Hematopoietic multipotent progenitor cell treated with erythropoietin and hydrocortisone succinate and interleukin-3 and kit ligand, for 6 days (in vitro differentiated cells): ENCODE measurements at places on chromosomes 4 and X.

DNA sequence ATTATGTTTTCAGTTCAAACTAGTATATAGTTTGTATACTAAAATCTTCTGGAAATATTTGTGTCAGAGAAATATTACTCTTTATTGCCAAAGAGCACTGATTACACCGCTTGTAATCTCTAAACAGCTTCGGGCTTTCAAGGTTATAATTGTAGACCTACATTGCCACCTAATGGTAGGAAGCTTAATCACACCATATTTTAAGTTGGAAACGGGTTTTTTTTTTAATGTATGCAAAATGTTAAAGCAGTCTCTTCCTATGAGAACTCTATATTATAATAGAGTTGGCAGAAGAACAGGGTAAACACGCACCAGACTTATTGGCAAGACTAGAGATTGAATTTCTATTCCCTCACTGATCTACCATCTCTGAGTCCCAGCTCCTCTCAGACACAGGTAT lies 19.5 kb upstream of the NFXL1 start:
- DNase-seq: peak; percentile 83

GRCh38 chr4:6960154-6960553 lies 50.5 kb downstream of the TBC1D14 start:
- no peak for DNase-seq

DNA sequence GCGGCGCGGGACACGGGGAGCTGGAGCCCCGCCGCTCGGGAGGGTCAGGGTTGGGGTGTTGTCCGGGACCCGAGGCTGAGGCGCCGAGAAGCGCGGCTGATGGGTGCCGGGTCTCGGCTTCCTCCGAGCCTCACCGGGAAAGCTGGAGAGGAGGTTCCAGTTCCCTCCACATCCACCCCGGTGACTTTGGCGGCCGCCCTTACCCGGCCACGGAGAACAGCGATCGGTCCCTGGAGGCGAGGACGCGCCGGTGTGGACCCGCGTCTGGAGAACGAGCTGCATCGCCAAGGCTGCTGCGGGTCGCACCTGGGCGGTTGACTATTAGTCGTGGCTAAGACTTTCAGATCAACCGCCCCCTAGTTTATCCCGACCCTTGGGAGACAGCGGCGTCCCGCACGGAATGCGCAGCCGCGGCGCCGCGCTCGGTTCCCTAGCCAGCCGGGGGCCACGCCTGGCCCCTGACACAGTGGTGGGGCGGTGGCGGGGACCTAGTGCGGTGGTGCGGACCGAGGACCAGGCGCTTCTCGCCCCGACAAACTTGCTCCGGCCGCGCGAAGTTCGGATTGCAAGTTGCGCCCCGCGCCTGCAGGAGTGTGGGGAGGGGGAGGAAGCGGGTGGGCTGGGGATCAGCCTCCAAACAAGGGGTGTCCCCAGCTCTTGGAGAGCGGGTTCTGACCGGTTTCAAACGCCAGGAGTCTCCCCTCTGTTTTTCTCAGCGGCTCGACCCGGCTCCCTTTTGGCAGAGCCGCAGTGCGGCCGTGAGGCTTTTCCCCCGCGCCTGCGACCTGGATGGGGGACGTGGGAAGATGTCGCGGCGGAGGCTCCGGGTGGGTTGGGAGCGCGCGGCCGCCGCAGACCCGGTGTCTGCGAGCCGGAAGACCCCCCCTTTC lies 568 bp downstream of the FHDC1 start:
- peak; percentile 54 for DNase-seq

DNA sequence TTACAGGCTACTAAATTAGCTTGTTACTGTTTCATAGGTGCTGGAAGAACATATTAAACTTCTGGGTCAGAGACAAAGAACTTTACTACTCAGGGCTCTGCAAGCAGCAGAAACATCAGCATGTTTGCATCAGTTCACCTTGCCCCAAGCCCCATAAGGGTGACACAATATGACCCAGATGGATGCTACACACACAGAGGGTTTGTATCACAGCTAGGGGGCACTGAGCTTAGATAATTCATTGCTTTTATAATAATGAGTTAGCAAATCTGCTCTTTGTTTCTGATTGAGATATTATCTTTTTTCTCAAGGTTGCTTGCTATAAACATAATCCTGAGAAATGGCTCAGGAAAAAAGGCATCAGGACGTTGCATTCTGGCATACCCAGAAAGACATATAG lies 4.8 kb upstream of the SYNPO2 start:
- peak; percentile 25 for DNase-seq

- no peak for DNase-seq
Observed at GRCh38 chr4:152185786-152186550, 349.9 kb downstream of the FBXW7 start.

DNA sequence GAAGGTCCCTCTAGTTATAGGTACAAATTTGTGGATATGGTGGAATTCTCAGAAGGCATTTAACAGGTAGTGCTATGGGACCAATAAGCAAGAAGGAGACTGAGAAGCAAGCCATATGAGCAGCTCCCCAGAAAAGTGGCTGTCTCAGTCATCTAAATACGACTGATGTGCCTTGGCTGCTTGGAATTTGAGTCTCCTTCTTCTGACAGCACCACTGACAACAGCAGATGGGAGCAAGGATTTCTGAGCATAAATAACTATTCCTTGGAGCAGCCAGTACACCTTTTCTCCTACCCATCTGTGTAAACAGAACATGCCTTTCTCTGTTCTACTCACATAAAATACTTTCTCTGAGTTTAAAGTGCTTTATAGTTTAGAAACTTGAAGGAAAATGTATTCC lies 196.2 kb downstream of the GABRG1 start:
- DNase-seq: no peak

- peak; percentile 70 for DNase-seq
Observed at GRCh38 chr4:138035781-138036258, 206.3 kb downstream of the SLC7A11 start.

GRCh38 chr4:154559141-154559493 lies 3.7 kb upstream of the FGB start:
- no peak for DNase-seq
